ENCODE measurements at places on chromosomes 7 and 10.

DNA sequence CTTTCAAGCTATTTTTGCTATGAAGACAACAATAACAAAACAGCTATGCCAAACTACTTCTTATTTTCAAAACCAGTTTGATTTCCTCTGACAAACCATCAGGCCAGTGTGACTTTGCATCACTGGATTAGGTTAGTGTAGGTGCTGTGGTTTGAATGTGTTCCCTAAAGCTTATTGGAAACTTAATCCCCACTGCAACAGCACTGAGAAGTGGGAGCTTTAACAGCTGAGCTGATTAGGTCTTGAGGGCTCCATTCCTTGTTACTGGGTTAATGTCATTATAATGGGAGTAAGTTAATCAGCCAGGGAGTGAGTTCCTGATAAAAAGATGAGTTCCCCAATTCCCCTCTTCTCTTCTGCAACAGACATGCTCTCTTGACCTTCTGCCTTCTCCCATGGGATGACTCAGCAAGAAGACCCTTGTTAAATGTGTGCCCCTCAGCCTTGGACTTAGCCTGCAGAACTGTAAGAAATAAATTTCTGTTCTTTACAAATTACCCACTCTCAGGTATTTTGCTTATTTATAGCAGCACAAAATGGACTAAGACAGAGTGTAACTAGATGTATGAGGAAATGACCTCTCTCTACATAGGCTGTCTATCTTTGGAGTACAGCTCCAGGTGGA, 186.8 kb downstream of the CTTNBP2 start:
- no peak for DNase-seq

DNA sequence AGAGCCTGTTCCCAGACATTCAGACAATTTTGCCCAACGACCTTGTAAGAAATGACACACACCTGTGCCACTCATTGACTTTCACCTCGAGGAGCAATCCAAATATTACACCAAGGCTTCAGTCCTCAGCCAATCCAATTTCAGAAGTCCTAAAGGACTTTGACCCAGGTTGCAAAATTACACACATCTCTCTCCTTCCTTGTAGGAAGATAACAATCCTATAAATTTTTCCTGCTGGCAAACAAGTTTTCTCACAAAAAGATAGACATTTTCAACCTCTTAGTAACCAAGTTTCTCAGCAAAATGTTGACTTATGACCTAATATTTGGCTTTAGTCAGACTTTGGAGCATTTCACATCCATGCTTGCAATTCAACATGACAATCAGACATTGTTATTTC, 745.0 kb downstream of the GRID1 start:
- no peak for DNase-seq

DNA sequence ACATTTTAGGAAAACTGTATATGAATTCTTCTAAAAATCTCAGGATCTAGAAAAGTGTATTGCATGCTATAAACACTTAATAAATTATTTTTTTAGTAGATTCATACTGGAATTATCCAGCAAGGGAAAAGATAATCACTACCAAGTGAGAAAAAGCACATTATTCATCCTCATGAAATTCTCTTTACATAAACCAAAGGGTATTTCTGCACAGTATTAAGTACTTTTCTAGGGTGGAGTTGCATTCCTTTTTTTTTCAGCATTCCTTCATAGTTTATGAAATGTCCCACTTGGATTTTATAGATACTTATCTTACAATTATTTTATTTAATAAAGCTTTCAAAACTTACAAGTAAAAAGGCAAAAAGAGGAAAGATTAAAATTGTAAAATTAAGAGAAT, 403.3 kb downstream of the HGF start:
- DNase-seq = no peak

DNA sequence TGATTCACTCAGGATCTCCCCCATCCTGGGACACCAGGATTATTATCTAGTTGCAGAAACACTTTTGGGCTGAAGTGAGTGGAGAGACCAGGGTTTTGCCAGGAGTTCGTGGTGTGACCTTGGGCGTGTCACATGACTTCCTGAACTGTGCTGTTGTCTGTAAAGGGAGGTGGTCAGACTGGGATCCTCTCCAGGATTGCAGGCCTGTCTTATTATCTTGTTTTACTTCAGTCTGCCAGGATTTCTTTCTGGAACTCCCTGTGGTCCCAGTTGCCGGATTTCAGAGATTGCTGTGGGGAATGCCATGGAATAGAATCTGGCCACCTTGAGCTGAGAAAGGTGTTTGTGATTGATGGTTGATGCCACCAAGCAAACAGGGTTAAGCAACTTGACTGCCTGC, 35.8 kb downstream of the CRCP start:
- DNase-seq = no peak

DNA sequence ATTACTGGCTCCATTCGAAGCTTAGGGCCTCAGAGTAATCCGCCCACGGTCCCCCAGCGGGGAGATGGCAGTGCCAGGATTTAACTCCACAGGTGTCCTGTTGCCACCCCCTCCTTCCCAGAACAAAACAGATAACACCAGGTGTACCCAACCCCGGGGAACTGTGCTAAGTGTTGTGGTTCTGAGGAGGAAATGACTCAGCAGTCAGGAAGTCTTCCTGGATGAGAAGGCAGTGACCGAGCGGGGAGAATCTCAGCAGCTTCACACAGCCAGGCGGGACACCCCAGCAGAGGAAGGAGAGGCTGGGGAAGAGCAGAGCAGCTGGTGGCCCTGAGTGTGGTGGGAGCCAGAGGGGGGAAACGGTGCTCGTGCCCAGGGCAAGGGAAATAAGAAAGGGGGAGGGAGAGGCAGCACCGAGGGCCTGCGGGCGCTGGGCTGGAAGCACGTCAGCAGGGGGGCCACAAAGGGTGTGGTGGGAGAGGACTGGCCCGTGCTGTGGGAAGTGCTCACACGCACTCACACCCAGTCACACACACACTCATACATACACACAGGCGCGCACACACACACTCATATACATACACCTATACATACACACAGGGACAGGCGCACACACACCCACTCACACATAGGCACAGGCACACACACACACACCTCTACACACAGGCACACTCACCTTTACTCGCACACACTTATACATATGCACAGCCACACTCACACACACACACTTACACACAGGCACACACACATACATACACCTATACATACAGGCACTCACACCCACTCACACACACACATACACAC, 59.8 kb upstream of the CHST15 start:
- peak; percentile 17 for DNase-seq

GRCh38 chr7:130996205-130996832, 262.3 kb upstream of the KLF14 start:
- no peak for DNase-seq

- DNase-seq = peak; percentile 13
These were observed 23.5 kb upstream of the ORC5 start for GRCh38 chr7:104231054-104232046.

- DNase-seq = no peak
These were observed 71.5 kb downstream of the ST7 start for GRCh38 chr7:117024811-117025210.

DNA sequence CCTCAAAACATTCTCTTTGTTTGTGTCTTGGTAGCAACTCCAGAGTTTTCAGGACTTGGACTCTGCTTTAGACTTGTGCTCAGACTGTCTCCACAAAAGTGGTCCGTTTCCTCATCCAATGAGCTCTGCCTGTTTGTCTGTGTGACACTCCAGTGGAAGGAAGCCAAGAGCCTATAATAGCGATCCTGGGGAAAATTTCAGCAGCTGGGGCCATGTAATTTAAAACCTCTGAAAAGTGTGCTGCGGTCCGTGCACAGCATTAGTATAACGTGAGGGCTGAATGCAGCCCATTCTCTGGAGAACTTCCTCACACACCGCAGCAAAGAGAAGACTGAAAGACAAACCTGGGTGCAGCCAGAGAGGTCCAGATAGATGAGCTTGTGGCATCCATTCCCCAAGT, at the start of gene LRRC17:
Gene LRRC17, plus strand, starts transcription at position 259 of the 400 bp plus-strand sequence. CDS start 20,914 bp downstream, outside the sequence.
- no peak for DNase-seq

DNA sequence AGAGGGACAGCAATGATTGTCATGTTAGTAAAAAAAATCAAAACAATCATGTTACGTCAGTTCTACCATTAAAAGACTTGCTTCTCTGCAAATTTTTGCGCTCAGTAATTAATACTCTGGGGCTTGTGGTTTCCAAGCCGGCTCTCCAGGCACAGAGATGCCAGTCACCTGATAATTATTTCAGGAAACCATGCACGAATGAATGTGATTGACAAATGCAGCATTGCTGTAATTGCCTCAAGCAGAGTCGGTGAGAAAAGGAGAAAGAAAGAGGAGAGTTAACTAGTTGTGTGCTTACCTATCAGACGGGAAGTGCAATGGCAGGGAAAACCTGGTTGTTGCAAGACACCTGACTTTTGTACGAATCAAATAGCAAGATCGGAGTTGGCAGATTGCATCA, 609.8 kb upstream of the MKI67 start:
- no peak for DNase-seq

DNA sequence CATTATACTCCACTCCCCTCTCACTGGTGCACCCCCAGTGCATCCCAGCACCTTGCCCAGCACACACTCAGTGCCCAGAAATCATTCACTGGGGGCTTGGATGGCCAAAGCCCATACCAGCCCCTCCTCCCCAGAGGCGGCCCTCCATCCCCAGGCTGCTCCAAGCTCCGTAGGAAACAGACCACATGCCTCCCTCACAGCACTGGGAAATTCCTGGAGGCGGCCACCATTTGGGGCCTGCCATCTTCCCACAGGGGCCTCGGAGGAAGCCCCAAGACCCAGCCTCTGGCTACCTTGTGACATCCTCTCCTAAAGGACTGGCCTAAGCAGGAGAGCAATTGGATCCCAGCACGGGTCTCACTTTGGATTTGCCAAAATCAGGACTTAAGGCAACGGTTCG, 49.7 kb downstream of the FOXL3 start:
- no peak for DNase-seq

DNA sequence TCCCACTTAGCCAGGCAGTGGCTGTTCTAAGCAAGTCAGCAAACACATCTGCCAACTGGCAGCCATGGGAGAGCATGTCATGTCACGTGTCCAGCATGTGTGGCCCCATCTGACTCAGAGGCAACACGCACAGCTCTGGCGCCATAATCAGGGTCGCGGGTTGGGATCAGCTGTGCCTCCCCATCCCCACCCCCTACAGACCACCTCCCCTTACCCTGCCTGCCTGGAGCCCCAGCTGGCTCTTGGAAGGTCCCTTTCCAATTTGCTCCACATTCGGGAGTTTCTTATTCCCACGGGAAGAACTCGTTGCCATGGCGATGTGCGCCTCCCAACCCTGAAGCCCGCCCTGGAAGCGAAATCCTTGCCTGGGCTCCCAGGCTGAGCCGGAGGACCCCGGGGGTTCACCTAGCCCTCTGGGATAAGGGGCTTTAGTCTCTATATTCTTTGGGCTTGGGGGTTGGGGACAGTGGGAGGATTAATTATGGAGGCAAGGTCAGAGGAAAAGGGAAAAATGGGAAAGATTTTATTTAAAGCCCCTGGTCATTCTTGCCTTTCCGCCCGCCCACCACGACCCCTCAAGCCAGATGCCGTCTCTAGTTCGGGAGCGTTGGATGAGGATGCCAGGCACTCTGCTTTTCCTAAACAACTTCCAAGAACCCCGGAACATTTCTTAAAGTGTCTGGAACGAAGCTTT, 283.7 kb downstream of the ZEB1 start:
- DNase-seq = no peak

DNA sequence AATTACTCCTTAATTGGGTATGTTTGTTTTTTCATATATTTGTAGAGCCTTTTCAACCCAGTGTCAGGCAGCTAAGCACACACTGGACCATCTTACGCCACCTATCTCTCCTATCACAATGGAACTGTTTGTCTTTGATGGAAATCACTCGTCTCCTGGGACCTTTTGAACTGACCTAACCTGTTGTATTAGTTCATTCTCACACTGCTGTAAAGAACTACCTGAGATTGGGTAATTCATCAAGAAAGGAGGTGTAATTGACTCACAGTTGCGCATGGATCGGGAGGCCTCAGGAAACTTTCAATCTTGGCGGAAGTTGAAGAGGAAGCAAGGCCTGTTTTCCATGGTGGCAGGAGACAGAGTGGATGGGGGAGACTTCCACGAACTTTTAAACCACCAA, 182.0 kb downstream of the TCERG1L start:
- DNase-seq = no peak

DNA sequence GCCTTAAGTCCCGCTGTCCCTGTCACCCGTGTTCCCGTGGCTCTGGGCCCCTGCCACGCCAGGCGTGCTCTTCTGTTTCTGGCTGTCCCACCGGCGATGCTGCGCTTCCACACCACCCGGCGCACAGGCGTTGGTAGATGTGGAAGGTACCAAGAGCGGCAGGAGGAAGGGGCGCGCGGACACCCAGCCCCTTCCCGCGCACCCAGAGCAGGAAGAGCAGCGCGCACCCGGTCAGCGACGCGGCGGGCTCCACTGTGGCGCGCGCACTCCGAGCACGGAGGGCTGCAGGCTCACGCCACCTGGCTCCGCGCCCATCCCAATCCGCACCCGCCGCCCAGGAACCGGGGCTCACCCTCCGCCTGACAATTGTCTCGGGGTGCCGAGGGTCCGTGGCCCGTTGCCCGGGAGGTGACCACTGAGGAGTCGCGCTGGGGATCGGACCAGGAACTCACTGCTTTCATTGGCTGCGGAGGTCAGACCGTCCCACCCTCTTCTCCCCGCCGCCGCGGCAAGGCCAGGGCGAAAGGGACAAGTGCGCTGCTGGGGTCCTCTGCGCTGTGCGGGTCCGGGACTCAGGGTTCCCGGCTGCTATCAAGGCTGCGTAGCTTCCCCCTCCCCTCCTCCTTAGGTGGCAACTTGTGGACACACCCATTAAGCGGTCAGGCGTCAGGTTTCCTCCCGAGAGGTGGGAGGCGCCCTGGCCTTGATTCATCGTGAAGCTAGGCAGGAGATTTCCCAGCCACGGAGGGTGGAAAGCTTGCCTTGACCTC, 121.6 kb upstream of the ZNF92 start:
- peak; percentile 27 for DNase-seq

GRCh38 chr7:99141841-99142726, 1.8 kb downstream of the SMURF1 start:
- DNase-seq = peak; percentile 75

GRCh38 chr7:111026806-111027205, 64.1 kb upstream of the LRRN3 start:
- no peak for DNase-seq

- DNase-seq = no peak
These were observed 4.9 kb downstream of the GNB2 start for GRCh38 chr7:100678291-100678984.

DNA sequence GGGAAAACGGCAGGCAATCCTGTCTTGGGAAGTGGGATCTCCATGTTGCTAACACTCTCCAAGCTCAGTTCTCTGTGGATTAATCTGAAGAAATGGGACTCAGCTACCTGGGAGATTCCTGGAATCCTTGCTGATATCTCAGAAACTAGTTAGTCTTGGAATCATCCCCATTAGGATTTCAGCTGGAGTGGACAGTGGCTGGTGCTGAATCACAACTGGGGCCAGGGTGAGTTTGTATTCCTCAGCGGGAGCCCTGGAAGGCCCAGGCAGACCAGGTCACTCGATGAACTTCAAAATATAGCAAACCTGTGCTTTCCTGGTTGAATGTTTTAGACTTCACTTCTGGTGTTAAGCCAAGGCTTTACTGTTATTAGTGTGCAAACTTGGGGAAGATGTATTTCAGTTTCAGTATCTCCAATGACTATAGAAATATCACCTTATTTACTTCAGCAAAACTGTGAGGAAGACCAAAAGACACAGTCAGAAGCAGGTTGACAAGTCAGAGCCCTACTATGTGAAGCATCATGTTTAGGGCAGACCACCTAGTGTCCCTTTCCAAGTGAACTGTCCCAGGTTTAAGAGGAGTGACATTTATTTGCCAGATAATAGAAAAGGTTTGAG, 126.1 kb downstream of the AOAH start:
- no peak for DNase-seq
